ENCODE measurements at places on chromosomes 4 and X.
A peak's percentile ranks its signal among the peaks of the same experiment; 100 is the strongest.

- DNase-seq: no peak
These were observed 49.3 kb downstream of the NPNT start for GRCh38 chr4:105944540-105944939.

DNA sequence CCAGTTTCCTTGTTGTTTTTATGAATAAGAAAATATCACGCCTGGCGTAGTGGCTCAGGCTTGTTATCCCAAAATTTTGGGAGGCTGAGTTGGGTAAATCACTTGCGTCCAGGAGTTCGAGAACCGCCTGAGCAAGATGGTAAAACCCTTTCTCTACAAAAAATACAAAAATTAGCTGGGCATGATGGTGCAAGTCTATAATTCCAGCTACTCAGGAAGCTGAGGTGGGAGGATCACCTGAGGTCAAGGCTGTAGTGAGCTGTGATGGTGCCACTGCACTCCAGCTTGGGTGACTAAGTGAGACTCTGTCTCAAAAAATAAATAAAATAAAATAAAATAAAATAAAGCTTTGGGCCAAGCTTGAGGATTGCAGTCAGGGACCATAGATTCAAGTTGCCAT lies 827.2 kb downstream of the FSTL5 start:
- no peak for DNase-seq

- no peak for DNase-seq
These were observed 801.4 kb upstream of the GRID2 start for GRCh38 chr4:91502365-91502764.

- DNase-seq: peak; percentile 5
These were observed 51.5 kb upstream of the RAP2C start for GRCh38 chrX:132270699-132271098.

DNA sequence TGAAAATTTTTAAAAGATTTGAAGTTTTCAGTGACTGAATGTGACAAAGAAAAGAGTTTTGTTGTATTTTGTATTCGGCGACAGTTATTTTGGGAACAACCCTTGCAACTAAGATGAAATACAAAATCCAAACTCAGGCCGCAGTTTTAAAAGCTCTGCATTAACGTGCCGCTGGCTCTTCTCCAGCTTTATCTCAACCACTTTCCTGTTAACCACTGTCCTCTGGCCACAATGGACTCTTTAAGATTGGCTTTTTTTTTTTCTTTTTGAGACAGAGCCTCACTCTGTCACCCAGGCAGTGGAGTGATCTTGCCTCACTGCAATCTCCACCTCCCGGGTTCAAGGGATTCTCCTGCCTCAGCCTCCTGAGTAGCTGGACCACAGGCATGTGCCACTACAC lies 22.1 kb upstream of the AMTN start:
- DNase-seq: no peak

DNA sequence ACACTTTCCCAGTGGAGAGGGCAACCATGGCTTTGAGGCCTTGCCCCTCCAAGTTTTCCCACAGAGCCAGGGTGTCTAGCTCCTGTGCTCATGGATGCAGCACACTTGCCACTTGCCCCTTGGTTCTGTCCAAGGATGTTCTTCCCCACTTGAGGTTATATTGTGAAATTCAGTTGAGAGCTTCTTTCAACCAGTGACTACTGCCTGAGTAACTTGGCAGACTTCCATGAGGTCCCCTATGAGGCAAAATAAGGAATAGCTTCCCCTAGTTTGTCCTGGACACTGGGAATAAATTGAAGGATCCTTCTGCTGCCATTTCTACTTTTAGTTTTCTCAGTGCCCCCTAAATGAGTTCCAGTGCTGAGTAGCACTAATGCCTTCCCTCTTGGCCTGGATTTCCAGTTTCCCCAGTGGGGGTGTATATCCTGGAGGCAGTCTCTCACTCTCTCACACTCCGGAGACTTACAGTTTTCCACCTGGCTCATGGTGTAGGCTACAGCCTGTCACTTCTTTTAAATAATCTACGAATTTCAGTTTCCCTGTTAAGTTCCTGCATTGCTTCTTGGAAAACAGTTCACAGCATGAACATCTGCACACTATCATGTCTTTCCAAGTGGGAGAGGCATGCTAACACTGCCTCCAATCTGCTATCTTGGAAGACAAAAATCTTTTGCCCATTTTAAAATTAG lies 36.4 kb upstream of the ADH4 start:
- DNase-seq: no peak

- peak; percentile 13 for DNase-seq
These were observed 32.9 kb downstream of the HTT-AS start for GRCh38 chr4:3041192-3042142.

GRCh38 chrX:18945483-18945882 lies 38.4 kb downstream of the PHKA2 start:
- DNase-seq: no peak

DNA sequence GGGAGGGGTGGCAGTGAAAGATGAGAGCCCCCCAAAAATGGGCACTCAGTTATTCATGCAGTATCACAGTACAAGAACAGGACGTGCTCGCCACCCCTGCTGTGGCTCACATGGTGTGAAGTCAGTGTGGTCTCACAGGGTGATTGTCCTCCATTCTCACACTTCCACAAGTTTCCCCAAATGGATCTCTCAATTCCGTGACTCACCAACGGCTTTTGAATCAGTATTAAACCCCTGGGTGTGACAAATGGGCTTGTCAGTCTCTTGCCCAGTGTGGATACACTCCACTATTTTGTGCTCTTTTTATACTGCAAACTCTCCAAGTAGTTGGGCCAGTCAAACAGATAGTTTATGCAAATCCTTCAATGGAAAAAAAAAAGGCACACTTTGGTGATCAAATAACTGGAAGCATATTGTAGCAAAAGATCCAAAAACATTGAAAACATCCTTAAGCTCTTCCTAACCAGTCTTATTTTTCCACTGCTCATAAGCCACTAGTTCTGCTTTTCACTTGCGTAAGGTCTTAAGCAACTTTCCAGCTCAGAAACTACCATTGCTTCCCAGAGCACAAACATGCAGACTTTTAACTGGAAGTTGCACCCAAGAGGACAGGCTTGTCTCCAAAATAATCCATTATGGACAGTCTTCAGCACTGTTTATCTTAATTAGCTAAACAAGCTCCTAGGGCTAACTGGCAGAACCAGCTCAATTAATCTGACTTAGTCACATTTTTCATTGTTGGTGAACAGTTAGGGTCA lies 365.7 kb downstream of the PPP3CA start:
- DNase-seq: no peak

DNA sequence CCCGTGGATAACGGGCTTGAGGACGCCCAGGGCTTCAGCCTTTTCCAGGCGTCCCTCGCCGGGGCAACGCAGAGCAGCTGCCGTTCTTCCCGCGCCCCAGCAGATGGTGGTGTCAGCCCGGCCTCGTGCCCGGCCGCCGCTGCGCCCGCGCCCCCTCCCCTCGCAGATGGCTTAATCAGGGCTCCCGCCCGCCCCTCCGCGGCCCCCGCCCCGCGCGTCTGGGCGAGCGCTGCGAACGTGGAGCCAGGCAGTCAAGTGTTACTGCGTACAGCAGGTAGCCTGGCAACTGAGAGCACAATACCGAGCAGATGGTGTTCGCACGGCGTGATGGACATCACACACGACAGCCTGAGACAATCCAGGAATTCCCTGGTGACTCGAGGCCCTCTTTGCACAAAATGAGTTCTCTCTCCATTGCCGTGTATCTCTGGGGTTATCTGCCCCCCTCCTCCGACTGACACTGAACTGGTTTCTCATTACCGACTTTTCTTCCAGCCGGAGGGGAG lies 69.3 kb downstream of the MGST2 start:
- DNase-seq: peak; percentile 78

GRCh38 chr4:41216294-41217019 lies 2.1 kb upstream of the APBB2 start:
- peak; percentile 66 for DNase-seq
